ENCODE measurements at places on chromosomes 3 and 15. TPM values are rescaled to one million over a fixed set of nuclear protein-coding genes. Genes with fewer than 3 reads are reported as not detected.

- DNase-seq = no peak
These were observed at the start of gene TF for GRCh38 chr3:133745981-133746711. Gene TF, plus strand, starts transcription at chr3:133746393. Its CDS starts 48 bp downstream, at chr3:133746441.

GRCh38 chr3:143445118-143445517 is 325.5 kb downstream of the CHST2 start:
- no peak for DNase-seq

The CPN2 gene
- not detected for total RNA-seq

The THAP10 gene
- 1.4 TPM for total RNA-seq

The MOBP gene
- 0.27 TPM for total RNA-seq

DNA sequence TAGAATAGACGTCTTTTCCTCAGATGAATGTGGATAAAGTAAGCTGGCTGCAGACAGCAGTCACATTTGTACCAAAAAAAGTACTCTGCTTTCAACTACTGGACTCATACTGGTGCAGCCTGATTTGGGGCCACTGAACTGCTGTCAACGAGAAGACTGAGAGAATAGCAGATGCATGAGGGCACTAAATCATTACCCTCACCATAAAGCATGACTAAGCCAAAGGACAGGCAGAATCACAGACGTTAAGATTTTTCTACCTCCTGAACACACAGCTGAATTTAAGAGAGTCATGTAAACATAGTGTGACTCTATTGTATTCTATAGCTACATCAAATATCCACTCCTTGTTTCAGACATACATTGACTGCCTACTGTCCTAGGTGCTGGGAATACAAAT is 67.8 kb upstream of the CDAN1 start:
- DNase-seq = no peak

GRCh38 chr3:160601288-160601687 is 35.9 kb upstream of the KPNA4 start:
- no peak for DNase-seq

- DNase-seq = no peak
These were observed 6.5 kb downstream of the ABHD6 start for GRCh38 chr3:58243976-58244585.

DNA sequence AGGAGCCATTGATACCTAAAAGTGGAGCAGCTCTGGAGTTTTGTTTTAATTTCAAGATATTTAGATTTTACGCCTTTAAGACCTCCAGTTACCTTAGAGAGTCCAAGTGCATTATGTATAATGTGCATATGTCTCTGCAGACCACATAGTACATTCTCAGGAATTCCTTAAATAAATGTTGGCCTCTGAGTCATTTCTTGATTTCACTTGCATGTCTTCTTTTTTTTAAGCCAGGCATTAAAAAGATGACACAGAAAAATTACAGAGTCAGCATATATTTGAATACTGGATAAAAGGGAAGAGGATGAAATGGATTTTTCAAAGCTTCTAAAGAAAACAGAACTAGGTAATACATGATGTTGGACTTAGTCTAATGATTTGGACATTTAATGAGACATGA is 125.2 kb downstream of the TMCO5A start:
- no peak for DNase-seq

The PSTPIP1 gene
- total RNA-seq = 7.2 TPM

- no peak for DNase-seq
These were observed 122.6 kb downstream of the EPHB1 start for GRCh38 chr3:134917631-134918030.

- no peak for DNase-seq
These were observed 479.4 kb downstream of the ERC2 start for GRCh38 chr3:55988905-55989304.

Data from left colon (tissue), 2 donors.